Smooth muscle cell of the brain vasculature (primary cell): ENCODE measurements at places on chromosomes 11 and 22.

GRCh38 chr11:121515335-121515671 is 62.5 kb upstream of the SORL1-AS1 start:
- no peak for DNase-seq

DNA sequence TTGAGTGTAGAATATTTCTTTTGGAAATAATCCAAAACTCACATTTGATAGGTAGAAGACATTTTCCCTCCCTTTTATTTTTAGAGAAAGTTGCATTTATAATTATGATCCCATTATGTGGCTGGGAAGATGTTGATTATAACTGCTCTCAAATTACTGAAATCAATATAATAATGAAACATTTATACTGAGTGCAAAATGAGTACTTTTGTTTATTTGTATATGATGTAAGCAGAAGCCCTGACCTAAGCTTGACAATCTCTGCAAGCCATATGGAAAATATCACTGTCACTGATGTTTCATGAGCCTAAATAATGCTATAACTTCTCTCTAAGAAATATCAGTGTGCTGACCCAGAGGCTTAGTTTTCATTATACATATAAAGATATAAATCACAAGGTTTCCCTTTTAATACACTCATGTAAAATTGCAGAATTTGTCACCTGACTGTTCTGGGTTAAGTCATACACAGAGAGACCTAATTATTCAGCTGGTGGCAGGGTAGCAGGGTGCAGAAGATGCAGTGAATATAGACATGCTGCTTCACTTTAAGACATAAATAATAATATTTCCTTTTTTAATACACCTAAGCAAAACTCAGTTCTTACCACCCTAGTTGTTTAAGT is 99.2 kb downstream of the BBOX1 start:
- DNase-seq, result no peak

DNA sequence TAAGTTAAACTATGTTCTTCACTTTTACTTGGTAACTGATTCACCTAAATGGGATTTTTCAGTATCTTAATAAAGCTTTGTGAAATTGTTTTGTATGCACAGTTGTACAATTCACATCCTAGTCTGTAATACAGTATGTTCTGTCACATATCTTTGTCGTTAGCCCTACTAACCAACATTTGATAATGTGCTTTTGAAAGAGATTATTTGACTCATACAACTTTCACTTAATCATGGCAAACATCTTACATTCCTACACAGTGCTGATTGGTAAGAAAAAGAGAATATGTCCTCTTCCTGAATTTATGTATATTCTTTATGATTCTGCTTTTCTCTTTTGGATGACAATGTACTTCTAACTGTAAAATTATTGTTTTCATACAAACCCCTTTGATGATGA is 234.5 kb downstream of the METTL15 start:
- DNase-seq, result no peak

DNA sequence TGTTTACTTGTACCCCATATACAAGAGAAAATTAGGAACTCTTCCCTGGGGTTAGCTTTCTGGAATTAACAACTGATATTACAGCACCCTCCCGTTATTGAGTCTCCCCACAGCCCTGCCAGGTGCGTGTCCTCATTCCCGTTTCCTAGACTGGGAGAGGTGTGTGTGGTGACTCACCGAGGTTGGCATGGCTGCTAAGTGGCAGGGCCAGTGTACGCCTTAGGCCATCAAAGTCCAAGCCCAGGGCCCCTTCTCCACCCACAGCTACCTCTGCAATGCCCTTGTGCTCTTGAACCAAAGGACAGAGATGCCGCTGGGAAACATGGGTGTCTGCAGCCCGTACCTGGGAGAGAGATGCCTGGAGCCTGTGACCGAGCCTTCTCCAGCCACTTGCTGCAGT is 12.3 kb downstream of the IFT27 start:
- no peak for DNase-seq

DNA sequence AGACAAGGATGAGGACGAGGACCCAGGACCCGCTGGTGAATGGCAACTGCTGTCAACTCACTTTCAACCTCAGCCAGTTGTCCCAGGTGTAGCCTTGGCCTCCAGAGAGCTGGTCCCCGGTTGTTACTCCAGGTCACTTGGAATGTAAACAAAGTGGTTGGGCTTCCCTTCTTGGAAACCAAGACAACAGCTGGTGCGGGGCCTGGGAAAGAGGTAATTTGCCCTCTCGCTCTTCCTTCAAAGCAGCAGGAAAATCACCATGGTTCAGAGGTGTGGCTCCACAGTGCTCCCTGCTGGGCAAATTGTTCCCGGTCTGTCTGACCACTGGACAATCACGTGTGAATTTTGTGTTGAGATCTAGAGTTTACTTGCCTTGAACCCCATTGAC is 15.0 kb downstream of the SLC1A2 start:
- DNase-seq, result no peak

GRCh38 chr22:44120314-44120704 is 60.4 kb upstream of the PARVG start:
- DNase-seq, result no peak

DNA sequence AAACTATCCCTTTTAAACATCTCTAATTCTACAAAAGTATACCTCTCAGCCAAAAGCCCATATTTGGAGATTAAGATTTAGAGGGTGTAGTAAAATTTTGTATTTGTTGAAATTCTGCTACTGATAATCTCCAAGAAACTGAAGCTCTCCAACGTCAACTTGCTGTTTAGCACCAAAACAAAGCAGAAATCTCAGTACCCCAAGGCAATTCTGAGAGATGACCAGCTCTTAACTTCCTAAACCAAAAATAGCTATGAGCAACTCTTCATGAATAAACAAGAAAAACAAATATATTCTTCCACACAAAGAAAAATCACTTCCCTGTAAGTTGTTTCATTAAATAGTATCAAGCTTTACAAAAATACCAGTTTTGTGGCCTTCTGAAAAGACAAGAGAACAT is 13.3 kb downstream of the RRAS2 start:
- DNase-seq, result no peak

GRCh38 chr11:1419811-1420210 is 30.1 kb downstream of the BRSK2 start:
- no peak for DNase-seq

- no peak for DNase-seq
Measured at GRCh38 chr11:6927030-6927617, 898 bp downstream of the ZNF215 start.

DNA sequence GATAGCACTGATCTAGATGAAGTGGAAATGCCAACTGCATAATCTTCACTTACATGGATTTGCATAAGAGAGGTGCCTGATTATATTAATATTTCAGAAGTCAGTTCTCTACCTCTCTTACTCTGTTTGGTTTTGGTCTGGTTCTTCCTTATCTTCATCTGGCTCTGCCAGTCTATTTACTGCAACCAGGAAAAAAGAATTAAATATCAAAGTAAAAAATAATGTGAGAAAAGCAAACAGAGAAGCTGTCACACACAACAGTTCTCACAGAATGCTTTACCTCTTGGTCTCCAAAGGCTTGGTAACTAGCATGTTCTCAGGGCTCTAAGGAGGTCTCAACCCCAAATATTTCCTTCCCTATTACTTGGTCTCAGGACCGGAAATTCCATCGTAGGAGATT is 6.7 kb downstream of the VSIG10L2 start:
- no peak for DNase-seq

DNA sequence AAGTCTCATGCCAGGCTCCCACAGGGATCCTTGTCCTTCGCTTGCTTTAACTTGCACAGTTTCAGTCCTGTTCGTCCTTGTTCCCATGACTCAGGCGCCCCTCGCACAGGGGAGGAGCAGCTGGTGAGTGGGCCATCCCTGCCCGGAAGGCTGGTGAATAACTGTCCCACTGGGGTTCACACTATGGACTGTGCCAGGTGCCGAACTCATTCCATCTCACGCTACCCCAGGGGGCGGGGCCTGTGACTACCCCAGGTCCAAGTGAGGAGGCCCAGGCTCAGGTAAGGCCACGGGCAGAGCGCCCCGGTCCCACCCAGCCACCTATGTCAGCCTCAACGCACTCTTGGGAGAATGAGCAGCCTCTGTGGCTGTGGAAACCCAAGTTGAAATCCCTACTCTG is 7.2 kb upstream of the CARD10 start:
- DNase-seq, result no peak

GRCh38 chr22:43387815-43388214 is 24.0 kb upstream of the MPPED1 start:
- no peak for DNase-seq

GRCh38 chr11:116422956-116423600 is 349.7 kb downstream of the BUD13 start:
- DNase-seq, result no peak

GRCh38 chr11:124943254-124943616 is 7.4 kb upstream of the HEPACAM start:
- DNase-seq, result no peak

GRCh38 chr11:12868315-12869073 is 140.6 kb upstream of the RASSF10 start:
- DNase-seq, result no peak

GRCh38 chr22:21713428-21714058 is 22.1 kb downstream of the YPEL1 start:
- no peak for DNase-seq

GRCh38 chr22:32501836-32502752 is 27.5 kb downstream of the FBXO7 start:
- no peak for DNase-seq

- no peak for DNase-seq
Measured at GRCh38 chr11:103525069-103525468, 415.8 kb downstream of the DYNC2H1 start.

DNA sequence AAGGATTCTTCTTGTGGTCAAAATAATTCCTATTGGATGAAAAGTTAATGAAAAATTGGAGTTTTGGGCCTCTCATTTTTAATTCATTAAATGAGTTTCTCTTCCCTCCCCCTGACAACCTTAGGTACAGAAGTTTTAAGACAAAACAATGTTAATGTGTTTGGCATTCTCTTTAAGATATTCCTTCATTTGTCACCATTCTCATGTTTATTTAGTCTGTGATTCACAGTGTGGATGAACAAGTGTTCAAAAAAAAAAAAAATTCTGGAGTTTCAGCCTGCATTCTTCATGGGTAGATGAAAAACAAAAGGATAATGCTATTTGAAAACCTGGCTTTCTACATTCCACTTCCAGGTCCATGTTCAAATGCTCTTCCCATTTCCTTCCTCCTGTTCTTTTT is 172.6 kb upstream of the LUZP2 start:
- no peak for DNase-seq

DNA sequence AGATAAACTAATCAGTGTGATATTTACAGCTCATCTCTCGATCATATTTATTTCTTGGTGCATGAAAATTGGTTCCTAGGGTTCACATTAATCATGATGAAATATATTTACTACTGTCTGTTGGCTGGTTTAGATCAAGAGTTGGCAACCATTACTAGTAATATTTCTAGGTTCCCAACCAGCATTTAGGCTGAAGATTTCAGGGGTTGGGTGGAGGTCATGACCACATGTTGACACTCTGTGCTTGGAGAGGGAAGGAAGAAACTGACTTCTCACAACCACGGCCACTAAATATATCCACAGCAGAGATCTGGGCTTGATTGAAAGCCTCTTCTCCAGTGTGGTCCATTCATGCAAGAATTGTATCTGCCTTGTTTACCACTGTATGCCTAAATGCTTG is 87.9 kb downstream of the ALX4 start:
- no peak for DNase-seq

- no peak for DNase-seq
Measured at GRCh38 chr11:61684870-61685616, 4.9 kb downstream of the DAGLA start.

DNA sequence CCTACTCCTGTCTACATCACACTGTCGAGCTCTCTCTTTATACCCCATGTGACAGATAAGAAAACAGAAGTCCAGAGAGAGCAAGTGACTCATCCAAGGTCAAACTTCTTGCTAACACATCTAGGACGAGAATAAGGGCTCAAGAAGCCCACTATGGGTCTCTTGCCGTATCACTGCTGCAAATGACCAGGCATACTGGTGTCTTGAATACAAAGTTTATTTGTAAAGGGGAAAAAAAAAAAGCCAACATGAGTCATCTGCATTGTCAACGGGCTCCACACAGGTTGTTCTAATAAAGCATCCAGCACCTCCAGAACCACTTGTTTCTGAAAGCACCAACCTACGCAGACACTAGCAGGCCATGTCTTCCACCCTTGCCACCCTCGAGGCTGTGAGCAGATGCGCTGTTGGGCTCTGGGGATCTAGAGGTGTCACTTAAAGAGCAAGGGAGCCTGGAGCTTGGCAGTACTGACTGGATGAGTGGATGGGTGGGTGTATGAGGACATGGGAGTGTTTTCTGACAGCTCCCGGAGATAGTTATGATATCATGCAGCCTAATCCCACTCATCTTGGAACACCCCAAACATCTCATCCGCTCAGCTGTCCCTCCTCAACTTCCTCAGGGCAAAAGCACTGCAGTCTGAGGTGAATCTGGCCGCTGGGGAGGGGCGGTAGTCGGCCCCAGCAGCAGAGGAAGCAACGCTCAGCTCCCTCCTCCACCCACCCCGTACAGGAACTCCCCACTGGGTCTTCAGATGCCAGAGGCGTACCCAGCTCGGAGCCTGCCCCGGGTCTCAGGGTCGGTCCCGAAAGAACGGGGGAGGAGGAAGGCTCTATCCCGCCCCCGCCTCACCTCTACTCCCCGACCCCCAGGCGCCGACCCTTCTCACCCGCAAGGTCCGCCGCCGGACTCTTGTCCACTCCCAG is 1.0 kb downstream of the SMCO4 start:
- no peak for DNase-seq

DNA sequence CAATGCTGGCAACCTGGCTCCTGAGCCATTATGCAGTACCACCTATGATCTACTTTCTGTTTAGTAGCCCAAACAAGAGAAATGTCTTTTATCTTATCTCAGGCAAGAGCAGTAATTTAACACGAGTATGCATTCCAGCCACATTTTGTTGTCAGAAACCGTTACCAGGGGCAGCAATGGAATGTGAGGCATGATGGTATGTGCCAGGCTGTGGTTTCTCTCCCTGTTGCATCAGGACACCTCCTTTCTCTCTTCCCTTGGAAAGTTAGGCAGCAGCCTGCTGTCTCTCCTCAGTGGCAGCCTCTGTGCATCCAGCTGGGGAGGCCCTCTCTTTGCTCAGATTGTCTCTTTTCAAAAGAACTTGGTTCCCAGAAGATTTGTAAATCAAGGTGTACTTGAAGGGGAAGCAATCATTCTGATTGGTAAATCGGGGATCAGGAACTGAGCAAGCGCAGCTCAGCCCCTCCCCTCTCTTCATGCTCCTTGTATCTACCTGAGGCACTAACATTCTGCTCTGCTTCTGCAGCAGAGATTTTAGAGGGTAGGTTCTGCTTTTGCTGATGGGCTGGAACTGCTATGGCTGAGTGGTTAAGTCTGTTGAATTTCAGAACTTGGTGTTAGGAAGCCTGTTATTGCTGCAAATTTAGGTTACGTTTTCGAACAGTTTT is 229.2 kb downstream of the ADAMTS15 start:
- DNase-seq, result no peak

DNA sequence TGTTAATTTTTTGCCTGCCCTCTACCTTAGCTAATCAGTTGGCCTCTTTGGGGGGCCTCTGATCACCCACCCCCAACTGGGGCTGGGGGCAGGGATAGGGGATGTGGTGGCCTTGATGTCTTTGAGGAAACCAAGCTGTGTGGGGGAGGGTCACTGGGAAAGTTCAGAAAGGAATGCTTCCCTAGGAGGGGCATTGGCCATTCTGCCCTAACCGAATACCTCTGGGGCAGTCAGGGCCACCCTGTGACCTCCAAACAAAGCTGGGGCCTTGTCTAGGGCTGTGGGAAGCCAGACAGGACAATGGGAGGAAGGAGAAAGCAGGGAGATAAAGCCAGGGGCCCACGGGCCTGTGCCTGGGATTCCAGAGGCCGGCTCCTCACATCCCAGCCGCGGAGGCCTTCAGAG is 97.5 kb downstream of the TSPAN18 start:
- DNase-seq, result no peak

- no peak for DNase-seq
Measured at GRCh38 chr22:39534591-39535356, 2.2 kb upstream of the RPS19BP1 start.

- peak; percentile 28 for DNase-seq
Measured at GRCh38 chr11:28860893-28861292, 752.7 kb downstream of the METTL15 start.
